ENCODE measurements at places on chromosomes 11 and 22.

DNA sequence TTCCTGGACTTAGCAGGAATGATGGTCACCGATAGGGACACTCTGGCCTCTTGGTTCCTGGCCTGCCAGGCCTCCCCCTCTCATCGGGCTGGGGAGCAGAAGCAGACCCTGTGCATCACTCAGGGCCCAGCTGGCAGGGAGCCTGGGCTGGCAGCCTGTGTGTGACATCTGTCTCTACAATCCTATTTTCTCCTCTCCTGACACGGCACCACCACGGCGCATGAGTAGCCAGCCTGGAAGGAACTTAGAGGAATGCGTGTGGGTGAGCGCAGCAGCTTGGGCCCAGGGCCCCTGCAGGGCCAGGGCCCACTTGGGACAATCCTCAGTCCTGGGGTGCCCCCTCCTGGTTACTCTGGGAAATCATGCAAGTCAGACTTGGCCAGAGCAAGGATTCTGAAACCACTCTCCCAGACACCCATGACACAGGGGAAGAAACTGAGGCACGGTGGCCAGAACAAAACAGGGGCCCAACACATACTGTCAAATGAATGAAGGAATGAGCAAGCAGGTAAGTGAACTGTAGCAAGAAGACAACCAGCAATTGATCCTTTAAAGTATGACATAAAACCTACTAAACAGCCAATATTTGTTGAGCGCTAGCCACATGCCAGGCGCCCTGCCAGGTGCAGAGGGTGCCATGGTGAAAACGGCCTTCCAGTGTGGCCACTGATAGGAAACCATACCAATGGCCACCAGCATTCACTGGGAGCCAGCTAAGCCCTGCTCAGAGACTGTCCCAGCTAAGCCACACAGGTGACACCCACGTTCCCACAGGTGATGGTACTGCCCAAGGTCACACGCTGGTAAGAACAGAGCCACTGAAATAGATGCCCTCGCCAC lies 13.3 kb downstream of the RSPH14 start:
- DNase-seq = peak; percentile 62

DNA sequence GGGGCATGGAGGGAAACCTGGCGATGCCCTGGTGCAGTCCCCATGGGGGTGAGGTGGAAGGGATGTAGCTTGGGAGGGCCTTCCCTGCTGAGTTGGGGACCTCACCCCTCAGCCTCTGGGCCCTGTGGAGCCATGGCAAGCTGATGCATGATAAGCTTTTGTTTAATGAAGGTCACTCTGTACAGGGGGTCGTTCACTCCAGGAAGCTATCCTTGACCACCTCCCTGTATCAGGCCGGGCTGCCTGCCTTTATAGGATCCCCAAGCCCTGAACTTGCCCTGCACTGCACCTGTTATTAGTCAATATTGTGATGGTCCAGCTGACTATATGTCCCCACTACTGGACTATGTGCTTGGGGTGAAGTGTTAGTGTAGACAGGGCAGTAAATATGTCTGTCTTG lies 49.7 kb upstream of the MYEOV start:
- DNase-seq = no peak

DNA sequence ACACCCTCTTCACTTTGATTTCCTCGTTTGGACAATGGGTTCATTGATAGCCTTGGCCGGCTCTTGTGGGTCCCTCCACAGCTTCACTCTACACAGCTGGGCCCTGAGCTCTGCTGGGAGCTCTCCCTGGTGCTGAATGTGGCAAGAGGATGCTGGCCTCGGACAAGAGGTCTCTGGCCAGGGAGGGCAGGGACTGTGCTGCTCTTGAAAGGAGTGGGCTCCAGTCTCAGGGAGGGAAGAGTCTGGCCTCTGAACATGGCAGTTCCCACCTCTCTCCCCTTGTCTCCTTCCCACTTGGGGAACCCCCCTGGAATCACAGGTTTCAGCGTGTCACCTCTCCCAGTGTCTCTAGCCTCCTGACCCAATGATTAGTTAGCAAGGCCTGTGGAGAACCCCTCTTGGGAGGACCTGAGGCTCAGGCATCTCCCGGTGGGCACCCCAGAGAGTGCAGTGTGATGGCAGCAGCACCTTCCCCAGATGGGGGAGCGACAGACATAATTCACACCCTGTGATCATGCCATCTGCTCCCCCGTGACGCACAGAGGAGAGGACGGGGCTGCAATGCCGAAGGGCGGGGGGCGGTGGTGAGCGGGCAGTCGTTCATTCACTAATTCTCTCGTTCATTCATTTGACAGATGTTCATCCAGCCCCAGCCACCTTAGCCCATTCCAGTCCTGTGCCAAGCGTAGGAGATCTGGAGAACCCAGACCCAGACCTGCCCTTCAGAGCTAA lies 2.8 kb upstream of the CABP7 start:
- DNase-seq = no peak

- no peak for DNase-seq
Measured at GRCh38 chr22:44360668-44361381, 48.1 kb upstream of the SHISAL1 start.

- DNase-seq = no peak
Measured at GRCh38 chr11:86663761-86664160, 8.7 kb downstream of the ME3 start.

GRCh38 chr22:26549902-26550497 lies 37.7 kb upstream of the TFIP11 start:
- no peak for DNase-seq

GRCh38 chr22:28443526-28443876 lies 236.1 kb downstream of the TTC28 start:
- no peak for DNase-seq

DNA sequence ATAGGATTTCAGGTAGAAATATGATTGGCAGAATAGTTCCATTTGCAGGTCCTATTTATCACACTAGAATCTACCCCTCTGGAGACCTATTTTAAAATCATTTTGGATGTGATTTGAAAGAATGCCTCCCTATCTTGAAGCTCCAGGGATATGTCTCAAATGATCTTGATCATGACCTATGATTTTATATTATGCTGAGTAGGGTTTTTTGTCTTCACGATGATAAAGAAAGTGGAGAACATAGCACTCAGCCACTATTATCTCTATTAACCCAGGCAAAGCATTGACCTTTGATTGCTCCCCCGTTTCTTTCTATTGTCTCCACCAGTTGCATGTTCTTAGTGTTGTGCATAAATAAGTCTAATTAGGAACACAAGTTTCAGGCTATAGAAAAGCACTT lies 307.9 kb downstream of the BLID start:
- no peak for DNase-seq

DNA sequence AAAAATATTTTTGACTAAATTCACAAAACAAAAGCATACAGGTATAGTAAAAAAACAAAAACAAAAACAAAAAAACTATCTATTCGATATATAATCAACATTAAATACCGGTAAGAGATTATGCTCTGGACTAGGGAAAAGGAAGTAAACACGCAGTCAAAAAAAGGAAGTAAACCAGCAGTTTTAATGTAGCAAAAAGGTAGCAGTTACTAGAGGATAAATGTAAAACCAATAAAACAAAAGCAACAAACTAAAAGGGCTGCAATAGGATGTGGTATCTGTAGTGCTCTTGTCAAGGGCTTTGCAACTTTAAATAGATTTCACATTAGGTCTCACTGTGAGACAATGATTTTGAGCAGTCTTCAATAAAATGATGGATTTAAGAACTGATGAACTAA lies 2.4 kb downstream of the TRIM22 start:
- no peak for DNase-seq

- DNase-seq = no peak
Measured at GRCh38 chr11:131136486-131136885, 220.2 kb upstream of the SNX19 start.

DNA sequence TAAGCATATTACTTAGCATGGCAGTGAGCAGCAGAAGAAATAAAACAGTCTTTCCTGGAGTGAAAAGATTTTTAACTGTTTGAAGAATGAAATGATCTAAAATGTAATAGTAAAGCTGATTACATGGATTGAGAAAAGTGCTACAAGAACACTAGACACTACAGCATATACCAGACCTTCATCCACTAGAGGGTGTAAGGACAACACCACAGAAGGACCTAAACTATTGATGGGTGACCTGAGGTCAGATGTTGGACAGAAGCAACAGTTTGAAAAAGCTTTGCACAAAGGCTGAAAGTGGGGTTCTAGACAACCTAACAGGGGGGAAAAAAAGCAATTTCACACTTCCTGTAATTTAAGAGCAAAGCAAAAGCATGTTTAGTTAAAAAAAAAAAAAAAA lies 97.7 kb downstream of the RBFOX2 start:
- DNase-seq = no peak

DNA sequence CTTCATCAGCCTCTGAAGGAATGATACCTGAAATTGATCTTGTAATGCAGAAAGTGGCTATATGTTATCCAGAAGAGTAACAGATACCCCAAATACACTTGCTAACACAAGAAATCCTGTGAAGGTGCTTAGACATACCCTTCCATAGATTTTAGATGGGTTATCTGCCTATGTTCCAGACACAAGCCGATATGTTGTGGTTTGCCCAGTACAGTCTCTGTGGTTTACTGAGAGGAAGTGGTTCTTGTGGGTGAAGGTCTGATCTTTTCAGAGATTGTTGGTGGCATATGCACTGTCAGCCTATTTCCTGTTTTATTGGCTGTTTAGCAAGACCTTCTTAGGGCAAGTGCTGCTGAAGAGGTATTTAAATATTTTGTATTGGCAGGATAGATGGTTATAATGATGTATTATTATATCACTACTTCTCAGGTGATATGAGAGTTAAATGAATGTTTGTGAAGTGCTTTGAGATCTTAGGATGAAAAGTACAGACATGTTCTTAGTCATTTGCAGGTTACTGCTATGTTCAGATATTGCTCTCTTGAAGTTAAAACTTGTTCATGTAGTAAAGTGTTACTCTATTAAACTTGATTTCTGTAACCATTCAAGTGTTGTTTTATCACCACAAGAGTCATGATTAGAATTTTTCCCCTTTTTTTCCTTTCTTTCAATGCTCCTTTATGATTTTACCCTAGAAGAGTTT lies 8.2 kb downstream of the ARHGEF12 start:
- DNase-seq = no peak

DNA sequence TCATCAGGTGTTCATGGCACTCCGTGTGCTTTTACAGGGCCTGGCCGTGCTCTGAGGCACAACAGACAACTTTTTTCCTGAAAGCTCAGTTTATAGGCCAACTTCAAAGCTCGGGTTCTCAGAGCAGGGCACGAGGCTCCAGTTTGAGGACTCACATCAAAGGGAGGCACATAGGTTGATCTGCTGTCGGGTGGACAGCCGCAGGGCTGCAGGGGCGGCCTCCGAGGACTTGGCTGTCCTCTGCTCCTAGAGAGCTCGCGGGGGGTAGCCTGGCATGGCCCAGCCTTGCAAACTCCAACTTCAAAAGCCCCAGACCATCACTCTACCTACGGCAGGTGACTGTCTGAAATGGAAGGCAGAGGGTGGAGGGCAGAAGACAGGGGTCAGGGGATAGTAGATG lies 31.6 kb downstream of the C11orf58 start:
- no peak for DNase-seq

GRCh38 chr11:95067841-95068219 lies 1.1 kb downstream of the SRSF8 start:
- peak; percentile 11 for DNase-seq

- DNase-seq = no peak
Measured at GRCh38 chr11:134034496-134035381, 34.1 kb upstream of the JAM3 start.

DNA sequence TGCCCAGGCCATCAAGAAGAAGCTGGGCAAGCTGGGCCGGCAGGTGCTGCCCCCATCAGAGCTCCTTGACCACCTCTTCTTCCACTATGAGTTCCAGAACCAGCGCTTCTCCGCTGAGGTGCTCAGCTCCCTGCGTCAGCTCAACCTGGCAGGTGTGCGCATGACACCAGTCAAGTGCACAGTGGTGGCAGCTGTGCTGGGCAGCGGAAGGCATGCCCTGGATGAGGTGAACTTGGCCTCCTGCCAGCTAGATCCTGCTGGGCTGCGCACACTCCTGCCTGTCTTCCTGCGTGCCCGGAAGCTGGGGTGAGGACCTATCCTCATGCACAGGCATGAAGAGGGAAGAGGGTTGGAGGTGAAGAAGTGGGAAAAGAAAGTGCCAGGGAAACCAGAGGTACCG lies 5.3 kb upstream of the NHERF4 start:
- DNase-seq = no peak

- no peak for DNase-seq
Measured at GRCh38 chr11:8381343-8381742, 117.7 kb upstream of the LMO1 start.

- DNase-seq = no peak
Measured at GRCh38 chr11:78403781-78404180, 13.8 kb downstream of the GAB2 start.

GRCh38 chr11:72781063-72781312 lies 12.9 kb downstream of the STARD10 start:
- DNase-seq = no peak

GRCh38 chr11:69865707-69866106 lies 46.5 kb upstream of the FGF3 start:
- DNase-seq = no peak

GRCh38 chr11:88704485-88704884 lies 361.3 kb downstream of the GRM5 start:
- no peak for DNase-seq

DNA sequence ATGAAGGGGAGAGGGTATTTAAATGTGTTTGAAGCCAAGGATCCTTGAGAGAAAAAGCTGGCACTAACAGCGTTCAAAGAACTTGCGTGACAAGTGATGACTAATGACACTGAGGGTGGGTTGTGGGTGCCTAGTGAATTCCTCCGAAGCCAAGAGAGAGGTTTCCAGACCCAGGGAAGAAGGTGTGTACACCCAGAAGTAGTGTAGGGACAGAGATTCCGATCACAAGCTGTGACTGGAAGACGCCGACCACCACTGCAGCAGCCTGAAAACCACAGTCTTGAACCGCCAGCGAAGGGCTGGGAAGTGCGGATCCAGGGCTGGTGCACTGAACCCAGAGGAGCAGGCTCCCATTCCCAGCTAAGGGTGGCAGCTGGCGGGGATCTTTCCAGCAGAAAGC lies 9.5 kb downstream of the PPARA start:
- no peak for DNase-seq

DNA sequence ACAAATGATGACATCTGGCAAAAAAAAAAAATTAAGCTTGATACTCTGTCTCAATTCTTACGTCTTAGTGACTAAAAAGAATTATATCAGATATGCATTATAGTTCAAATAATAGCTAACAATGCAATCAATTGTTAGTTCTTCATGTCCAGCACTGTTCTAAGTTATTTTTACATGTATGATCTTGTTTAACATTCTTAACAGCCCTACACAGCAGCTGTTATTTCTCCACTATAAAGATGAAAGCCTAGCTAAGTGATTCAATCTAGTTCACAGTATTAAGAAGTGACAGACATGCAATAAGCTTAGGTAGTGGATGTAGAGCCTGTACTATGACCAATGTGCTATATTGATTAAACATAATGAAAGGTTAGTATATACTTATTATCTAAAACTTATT lies 4.1 kb downstream of the ZNF214 start:
- no peak for DNase-seq
